NCI-H1436 (cell line): ENCODE measurements at places on chromosomes 11 and 22.

DNA sequence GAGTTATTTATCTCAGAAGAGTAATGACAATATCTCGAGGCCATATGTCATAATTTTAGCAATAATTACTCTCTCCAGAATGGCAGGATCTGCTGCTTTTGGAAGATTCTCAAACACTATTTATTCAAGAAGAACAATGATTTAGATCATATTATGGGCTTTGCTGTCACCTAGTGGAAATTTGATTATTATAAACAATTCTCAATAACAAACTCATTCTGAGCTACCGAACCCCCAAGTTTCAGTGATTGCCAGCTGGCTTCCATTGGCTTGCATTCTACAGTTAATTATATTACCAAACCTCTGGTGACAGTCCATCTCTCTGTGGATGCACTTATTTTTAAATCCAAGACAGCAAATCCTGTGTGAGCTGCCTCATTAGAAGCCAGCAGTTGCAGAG is 27.9 kb upstream of the SLC36A4 start:
- peak; percentile 57 for DNase-seq

DNA sequence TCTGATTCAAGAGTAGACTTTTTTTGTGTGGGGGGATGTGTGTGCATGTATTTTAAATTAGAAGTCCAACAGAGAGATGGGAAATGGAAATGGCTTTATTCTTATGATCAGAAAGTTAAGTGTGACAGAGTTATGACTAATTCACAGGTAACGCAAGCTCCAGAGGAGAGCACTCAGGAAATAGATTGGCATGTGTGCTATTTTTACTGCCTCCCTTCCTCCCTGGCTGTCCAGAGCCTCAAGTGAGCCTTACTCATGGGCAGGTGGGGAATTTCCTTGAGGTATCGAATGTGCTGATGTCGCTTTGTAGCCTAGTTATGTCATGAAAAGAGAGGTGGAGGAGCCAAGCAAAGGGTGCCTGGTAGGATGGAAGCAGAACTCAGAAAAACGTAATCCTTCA is 70.3 kb upstream of the BDNF start:
- no peak for DNase-seq

DNA sequence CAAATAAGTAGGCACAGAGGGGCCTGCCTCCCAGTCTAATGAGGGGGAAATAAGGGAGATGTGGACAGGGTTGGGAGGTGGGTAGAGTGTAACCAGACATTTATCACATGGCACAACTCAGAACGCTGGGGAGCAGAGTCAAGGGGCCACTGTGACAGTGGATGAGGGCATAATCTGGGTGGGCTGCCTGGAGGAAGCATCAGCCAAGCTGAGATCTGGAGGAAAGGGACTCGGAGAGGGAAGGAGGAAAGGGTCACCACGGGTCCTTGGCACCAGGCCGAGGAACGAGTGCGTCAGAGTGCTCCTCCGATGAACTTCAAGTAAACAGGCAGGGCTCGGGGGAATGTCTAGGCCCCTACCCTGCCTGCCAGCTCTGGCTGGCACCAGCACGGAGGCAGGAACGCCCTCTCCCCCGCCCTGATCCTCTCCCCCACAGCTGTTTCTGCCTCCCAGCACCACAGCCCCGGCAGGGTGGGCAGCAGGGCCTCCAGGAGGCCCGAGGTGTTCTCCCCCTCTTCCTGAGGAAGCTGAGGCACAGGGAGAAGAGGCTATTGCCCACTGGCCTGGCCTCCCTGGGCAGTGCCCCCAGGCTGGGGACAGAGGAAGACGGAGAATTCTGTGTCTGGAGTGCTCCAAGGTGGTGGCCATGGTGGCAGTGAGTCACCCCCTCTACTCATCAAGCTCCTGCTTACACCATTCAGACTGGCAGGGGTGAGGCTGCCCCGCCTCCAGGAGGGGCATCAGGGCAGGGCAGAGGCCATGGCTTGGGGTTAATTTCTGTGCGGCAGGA is 4.2 kb downstream of the ALDH3B1 start:
- DNase-seq = no peak

DNA sequence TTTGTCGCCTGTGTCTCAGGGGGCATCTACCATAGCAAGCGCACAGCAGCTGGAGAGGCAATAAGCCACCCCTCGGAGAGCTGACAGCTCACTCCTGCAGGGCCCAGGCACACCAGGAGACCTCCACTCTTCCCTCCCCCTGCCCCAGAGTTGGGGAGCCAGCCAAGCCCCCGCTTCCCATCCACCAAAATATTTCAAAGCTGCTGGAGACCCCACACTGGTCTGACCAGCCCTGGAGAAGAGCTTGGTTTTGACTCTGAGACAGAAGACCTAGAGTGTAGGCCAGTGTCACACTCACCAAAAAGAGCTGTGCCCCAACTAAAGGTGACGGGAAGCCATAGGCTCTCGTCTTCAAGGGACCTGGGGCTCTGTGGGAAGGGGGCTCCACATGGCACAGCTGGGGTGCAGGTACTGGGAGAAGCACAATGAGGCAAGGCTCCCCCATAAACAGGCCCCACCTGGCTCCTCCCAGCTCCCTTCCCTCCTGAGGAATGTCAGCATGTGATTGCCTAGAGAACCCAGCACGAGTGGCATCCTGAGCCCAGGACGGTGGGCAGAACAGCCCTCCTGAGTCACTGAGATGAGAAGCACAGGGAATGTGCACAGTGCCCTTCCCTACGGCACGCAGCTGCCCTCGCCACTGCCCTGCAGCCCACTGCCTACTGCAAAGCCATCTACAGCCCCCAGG is 5.8 kb upstream of the GNAZ start:
- no peak for DNase-seq

DNA sequence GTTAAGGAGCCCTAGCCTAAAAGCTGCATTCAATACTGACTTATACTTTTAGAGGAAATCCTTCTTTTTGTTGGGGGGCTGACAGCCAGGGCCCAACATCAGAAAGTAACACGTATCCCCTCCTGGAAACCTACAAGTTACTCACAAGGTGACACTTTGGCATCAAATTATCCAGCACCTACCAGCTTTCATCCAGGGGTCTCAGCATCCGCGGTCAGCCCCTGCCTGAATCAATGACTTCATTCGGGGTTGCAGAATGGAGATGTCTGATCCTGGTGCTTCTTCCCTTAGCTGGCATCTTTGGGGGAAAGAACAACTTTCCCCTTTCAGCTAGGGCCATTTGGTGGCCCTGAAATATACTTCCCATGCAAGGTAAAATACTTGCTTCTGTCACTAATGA is 5.3 kb upstream of the NAP1L4 start:
- DNase-seq = no peak

GRCh38 chr11:29328961-29329441 is 687.8 kb downstream of the KCNA4 start:
- no peak for DNase-seq

GRCh38 chr11:16361108-16361865 is 4.9 kb upstream of the SOX6 start:
- no peak for DNase-seq

DNA sequence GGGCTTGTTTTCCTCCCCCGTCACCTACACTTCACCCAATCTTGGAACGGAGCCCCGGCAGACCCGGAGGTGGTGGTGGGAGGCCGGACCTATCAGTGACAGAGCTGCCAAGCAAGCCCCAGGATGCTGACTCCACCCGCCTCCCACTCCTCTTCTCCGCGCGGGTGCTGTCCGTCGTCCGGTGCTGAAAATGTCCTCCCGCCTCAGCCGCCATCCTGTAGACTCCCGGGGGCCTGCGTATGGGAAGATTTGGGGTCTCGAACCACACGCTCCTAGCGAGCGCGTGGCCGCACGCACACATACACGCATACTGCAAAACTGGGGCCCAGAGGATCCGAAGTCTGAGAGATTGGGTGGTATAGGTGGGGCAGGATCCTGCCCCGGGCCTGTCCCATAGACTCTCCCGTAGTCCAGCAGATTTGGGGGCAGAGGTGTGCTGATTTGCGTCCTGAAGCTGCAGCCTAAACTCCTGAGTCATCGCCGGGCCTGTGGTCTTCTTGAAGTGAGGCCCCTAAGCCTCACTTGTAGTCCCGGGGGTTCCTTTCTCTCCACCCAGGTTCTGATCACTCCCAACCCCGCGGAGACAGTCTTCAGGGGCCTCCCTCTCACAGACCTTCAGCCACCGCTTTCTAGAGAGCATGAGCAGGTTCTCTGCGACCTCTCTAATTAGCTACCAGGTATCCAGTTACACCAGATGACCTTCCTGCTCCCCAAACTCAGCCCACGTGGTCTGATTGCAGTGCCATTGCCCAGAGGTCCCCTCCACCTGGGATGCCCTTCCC is 796 bp upstream of the YIF1A start:
- DNase-seq = no peak

- DNase-seq = no peak
These were observed 41.0 kb downstream of the TRAF6 start for GRCh38 chr11:36469063-36469462.

DNA sequence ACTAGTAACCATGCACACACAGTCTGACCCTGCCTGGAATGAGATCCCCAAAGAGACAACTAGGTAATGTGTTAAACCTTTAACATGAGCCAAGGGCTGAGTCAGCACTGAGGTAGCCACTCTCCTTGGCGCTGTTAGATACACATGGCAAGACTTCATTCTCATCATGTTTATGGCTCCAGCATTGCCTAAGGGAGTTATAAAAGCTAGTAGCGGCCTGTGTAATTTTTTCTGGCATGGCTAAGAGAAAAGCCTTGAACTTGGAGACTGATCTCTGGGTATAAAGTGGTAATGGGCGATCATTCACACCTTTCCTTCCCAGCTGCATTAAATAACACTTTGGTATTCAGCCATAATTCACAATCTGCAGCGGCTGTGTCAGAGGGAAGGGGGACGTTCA is 779.7 kb upstream of the LRRC4C start:
- no peak for DNase-seq
